ENCODE measurements at places on chromosomes 7 and 10. TPM values are rescaled to one million over a fixed set of nuclear protein-coding genes. Genes with fewer than 3 reads are reported as not detected.

- no peak overlapping the region for H3K4me3 ChIP-seq
- H3K4me1 ChIP-seq, result no peaks in the 10 kb centered on the region
Measured at GRCh38 chr10:110946496-110946895, 27.1 kb downstream of the SHOC2 start.

The FGFR2 gene
- total RNA-seq, result 65.0 TPM

The SPDYE5 gene
- total RNA-seq, result 0.37 TPM

- no peaks in the 10 kb centered on the region for H3K36me3 ChIP-seq
- no peaks in the 10 kb centered on the region for H3K4me1 ChIP-seq
- H3K27me3 ChIP-seq, result no peaks in the 10 kb centered on the region
- DNase-seq, result no peak
- H3K27ac ChIP-seq, result no peak overlapping the region
Measured at GRCh38 chr10:121804460-121804859, 123.4 kb downstream of the ATE1 start.

The CPA2 gene
- 4.1 TPM for total RNA-seq

GRCh38 chr10:126397156-126397555, 8.9 kb upstream of the ADAM12 start:
- H3K36me3 ChIP-seq, result no peaks in the 10 kb centered on the region
- no peaks in the 10 kb centered on the region for H3K4me1 ChIP-seq
- H3K27me3 ChIP-seq, result peaks cover 11% of the 10 kb centered on the region
- no peak for DNase-seq
- H3K4me3 ChIP-seq, result no peak overlapping the region

The IKZF1 gene
- total RNA-seq, result 4.5 TPM

The IFIT1B gene
- total RNA-seq, result 0.92 TPM

- H3K36me3 ChIP-seq, result no peaks in the 10 kb centered on the region
- no peak for DNase-seq
- H3K4me3 ChIP-seq, result no peak overlapping the region
- no peak overlapping the region for H3K27ac ChIP-seq
Measured at GRCh38 chr10:98950106-98950505, 285.5 kb downstream of the HPSE2 start.

GRCh38 chr10:21473541-21473940, 51.9 kb downstream of the SKIDA1 start:
- H3K4me3 ChIP-seq, result no peak overlapping the region
- H3K4me1 ChIP-seq, result no peaks in the 10 kb centered on the region
- H3K36me3 ChIP-seq, result no peaks in the 10 kb centered on the region
- no peak overlapping the region for H3K27ac ChIP-seq
- DNase-seq, result no peak

GRCh38 chr7:50486512-50486911, 36.4 kb upstream of the FIGNL1 start:
- H3K4me1 ChIP-seq, result no peaks in the 10 kb centered on the region
- DNase-seq, result no peak
- H3K27ac ChIP-seq, result no peak overlapping the region
- H3K27me3 ChIP-seq, result no peaks in the 10 kb centered on the region
- no peak overlapping the region for H3K4me3 ChIP-seq

DNA sequence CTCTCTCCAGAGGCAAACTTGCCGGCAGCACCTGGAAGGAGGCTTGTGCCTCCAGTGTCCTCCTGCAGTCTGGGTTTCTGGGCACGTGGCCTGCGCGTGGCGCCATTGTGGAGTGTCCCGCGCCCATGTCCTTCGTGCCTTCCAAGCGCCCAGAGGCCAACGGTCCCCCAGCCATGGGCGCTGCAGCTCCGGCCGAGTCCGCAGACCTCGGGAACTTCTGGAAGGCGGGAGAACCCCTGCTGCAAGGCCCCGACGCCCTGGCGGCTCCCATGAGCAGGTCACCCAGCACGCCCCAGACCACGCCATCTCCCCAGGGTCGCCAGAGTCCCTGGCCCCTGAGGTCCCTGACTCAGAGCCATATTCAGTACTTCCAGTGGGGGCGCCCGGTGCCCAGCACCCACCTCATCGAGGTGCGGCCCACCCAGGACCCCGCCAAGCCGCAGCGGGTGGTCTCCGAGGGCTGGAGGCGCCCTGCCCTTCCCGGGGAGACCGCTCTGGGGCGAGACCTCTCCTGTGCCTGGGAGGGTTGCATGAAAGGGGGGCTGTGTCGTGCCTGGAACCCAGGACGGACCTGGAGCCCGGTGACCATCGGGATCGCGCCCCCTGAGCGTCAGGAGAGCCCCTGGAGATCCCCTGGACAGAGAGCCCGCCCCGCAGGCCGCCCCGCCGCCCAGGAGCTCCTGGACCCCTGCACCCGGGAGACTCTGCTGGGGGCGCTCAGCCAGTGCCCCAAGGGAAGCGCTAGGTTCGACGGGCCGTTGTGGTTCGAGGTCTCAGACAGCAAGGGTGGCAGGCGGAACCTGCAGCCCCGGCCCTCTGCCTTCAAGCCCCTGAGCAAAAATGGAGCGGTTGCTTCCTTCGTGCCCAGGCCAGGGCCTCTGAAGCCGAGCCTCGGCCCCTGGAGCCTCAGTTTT, at the start of gene POM121L12:
Gene POM121L12, plus strand, starts transcription at position 135 of the 914 bp plus-strand sequence. Its CDS starts 39 bp downstream, at position 174.
- H3K4me1 ChIP-seq, result no peaks in the 10 kb centered on the region
- no peak within 1 kb of the TSS for H3K4me3 ChIP-seq
- H3K27ac ChIP-seq, result no peak within 1 kb of the TSS
- no peak for DNase-seq
- no peaks in the 10 kb centered on the region for H3K36me3 ChIP-seq

- no peaks in the 10 kb centered on the region for H3K36me3 ChIP-seq
- no peak overlapping the region for H3K4me3 ChIP-seq
- peak overlapping the region; percentile 9 for H3K27ac ChIP-seq
- no peak for DNase-seq
Measured at GRCh38 chr7:33807779-33808482, 97.4 kb upstream of the BMPER start.

The PDLIM1 gene
- 83.9 TPM for total RNA-seq

The SPDYE2B gene
- not detected for total RNA-seq
